Stimulated activated CD4-positive, alpha-beta T cell treated with anti-CD3 and anti-CD28 coated beads, Interleukin-1b, Interleukin-23, amount 100 ng/mL, for 48 hours (primary cell): ENCODE measurements at places on chromosomes 16 and 17.

GRCh38 chr16:16988963-16989362 lies 481.8 kb downstream of the XYLT1 start:
- DNase-seq, result no peak

GRCh38 chr17:33506889-33507650 lies 214.0 kb upstream of the ASIC2 start:
- no peak for DNase-seq

GRCh38 chr17:8133941-8134340 lies 10.0 kb upstream of the HES7 start:
- no peak for DNase-seq

DNA sequence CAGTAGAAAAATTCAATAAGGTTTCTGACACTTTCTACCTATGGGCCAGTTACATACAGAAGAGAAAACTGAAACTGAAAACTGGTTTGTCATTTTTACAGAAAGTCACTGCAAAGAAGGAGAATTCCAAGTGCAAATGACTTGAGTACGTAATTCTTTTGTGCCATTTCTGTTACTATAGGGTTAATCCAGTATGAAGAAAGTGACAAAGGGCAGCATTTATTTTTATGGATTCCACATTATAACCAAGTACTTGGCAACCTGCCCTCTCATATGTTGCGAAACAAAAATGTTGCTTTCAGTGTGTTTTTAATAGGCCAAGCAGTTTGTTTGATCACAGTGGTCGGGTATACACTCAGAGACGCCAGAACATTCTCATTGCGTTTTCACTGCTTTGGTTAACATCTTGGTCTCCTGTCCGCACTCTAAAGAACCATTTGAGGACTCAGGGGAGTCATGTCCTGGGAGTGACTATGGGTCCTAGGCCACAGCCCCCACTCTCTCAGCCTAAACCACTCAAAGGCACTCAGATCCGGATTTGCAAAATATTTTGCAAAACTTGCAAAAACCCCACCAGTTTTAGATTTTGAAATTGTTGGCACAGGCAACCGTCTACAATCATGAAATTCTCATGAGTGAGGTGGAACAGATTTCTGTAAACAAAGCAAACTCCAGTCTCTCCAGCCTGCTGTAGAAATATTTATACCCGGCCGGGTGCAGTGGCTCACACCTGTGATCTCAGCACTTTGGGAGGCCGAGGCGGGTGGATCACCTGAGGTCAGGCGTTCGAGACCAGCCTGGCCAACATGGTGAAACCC lies 15.4 kb upstream of the HELZ start:
- no peak for DNase-seq

DNA sequence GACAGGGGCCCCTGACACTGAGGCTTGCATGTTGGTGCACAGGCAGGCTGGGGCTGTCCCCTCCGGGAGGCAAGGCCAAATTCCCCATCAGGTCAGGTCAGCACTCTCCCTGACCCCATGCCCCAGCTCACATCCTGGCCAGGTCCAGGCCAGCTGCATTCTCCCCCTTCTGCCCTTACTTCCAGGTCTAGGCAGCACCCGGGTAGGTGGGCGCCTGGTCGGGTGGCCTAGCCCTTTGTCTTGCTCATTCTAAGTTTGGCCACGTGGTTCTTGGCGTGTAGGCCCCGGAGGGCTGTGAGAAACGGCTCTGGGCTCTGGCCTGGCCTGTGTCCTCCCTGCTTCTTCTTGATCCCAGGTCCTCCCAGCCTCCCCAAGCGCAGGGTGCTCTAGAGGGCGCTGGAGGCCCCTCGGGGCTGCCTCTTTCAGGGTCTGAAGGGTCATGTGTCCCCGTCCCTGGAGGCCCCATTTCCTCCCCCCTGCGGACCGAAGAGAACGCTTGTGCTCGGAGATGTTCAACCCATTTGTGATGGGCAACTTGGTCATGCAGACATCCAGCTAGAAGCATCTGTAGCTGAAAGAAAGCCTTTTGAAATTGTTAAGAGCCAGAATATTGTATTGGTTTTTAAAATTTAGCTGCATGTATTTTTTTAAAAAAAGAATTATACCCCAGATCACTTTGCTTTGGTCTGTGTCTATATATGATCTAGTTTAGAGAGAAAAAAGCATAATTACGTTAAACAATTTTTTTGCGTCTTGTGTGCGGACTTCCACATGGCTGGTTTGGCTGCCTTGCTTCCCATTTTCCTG lies 6.7 kb downstream of the BAHCC1 start:
- DNase-seq, result no peak

GRCh38 chr17:16007439-16007838 lies 7.8 kb downstream of the TTC19 start:
- DNase-seq, result peak; percentile 12

- DNase-seq, result no peak
These were observed 37.3 kb downstream of the GRB7 start for GRCh38 chr17:39775031-39775430.

DNA sequence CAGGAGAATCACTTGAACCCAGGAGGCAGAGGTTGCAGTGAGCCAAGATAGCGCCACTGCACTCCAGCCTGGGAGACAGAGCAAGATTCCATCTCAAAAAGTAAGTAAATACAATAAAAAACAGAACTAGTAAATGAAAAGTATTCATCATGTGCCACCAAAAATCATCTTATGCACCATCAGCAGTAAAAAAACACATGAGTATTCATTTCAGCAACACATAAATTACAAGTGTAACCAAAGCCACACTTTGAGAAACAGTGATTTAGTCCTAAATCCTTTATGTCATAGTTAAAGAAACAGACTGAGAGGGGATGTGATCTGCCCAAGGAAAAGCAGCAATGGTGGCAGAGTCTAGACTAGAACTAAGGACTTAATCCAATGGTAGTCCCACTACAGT lies 13.0 kb downstream of the DCUN1D3 start:
- no peak for DNase-seq

DNA sequence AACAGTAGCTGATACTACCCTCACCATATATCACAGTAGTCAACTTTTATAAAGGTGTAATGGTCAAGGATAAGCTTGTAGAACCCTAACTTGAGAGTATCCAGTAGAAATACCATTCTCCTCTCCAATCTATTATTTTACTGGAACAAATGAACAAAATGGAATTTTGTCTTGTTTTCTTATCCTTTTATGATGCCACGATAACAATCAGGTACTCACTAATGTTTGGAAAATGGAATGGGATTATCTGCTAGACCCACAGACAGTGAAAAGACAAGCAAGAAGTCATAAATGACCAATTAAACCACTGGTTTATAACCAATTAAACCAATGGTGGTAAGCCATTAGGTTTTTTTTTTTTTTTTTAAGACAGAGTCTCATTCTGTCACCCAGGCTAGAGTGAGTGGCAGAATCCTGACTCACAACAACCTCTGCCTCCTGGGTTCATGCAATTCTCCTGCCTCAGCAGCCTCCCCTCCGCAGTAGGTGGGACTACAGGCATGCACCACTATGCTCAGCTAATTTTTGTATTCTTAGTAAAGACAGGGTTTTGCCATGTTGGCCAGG lies 10.4 kb downstream of the GPATCH8 start:
- no peak for DNase-seq

GRCh38 chr17:34542700-34543336 lies 36.6 kb upstream of the TMEM132E start:
- peak; percentile 17 for DNase-seq

- DNase-seq, result no peak
These were observed 78.6 kb downstream of the CDK5R1 start for GRCh38 chr17:32565401-32565800.

DNA sequence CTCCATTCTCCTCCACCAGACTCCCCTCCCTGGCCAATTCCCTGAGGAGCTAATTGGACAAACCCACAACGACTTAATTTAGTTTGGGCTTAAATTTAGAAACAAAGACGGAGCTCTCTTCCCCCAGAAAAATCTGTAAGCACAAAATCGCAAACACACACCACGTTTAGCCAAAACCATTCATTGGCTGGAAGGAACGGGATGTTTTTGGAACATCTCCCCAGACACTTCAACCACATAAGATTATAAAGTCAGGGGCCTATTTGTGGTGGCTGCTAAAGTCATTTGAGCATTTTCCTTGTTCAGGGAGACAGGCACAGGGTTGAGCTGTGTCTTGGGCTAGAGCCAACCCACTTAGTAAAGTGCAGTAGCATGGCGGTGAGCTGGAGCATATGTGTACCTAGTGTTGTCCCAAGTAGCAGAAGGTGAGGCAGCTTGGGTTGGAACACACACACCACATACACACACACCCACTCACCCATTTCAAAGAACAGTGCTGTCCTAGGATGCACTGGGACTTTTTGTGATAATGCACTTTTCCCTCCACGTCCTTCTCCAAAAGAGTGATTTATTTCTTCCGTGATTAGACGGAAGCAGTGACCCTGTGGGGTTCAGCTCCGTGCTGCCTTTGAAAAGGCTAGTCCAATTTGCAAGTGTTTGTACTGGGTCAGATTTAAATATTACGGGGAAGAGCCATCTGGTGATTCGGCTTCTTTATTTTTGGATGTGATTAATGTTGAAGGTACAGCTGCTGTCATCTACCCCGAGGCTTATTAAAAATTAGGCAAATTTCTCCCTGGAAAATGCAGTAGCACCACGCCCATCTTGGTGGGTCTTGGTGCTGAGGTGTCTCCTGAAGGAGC lies 32.2 kb downstream of the ELAC2 start:
- no peak for DNase-seq

GRCh38 chr16:79390481-79391051 lies 210.0 kb downstream of the MAF start:
- no peak for DNase-seq

DNA sequence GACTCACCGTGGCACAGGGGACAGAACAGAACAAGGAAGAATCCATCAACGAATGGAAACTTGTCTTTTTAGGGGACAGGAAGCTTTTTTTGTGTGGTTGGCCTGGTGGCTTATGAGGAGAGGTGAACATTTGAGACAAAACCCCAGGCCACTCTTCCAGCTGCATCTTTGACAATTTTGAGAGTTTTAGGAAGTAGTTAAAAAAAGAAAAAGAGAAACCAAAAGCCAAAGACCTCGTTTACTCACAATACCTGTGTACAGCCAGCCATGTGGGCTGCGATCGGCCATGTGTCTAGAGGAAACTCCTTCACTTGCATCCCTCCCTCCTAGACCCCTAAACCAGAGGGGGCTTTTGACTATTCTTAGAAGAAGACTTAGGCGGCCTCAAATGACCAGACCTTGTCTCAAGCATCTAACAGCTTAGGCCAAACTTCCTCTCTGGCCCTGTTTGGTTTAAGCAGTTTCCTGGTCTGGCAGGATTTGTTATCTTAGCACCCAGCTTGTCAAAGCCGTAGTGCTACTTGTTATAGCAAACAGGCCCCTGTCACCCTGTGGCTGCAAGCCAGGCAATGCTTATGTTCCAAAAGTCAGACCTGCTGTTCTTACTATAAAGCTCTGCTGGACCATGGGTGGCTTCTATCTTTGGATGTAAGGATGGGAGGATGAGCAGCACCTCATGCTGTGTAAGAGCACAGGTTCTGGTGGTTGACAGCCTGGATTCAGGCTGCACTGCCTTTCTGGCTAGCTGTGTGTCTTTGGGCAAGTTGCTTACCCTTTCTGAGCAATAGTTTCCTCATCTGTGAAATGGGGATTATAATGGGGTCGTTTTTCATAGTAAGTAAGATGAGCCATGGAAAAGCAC lies 17.7 kb downstream of the KSR1 start:
- peak; percentile 90 for DNase-seq

DNA sequence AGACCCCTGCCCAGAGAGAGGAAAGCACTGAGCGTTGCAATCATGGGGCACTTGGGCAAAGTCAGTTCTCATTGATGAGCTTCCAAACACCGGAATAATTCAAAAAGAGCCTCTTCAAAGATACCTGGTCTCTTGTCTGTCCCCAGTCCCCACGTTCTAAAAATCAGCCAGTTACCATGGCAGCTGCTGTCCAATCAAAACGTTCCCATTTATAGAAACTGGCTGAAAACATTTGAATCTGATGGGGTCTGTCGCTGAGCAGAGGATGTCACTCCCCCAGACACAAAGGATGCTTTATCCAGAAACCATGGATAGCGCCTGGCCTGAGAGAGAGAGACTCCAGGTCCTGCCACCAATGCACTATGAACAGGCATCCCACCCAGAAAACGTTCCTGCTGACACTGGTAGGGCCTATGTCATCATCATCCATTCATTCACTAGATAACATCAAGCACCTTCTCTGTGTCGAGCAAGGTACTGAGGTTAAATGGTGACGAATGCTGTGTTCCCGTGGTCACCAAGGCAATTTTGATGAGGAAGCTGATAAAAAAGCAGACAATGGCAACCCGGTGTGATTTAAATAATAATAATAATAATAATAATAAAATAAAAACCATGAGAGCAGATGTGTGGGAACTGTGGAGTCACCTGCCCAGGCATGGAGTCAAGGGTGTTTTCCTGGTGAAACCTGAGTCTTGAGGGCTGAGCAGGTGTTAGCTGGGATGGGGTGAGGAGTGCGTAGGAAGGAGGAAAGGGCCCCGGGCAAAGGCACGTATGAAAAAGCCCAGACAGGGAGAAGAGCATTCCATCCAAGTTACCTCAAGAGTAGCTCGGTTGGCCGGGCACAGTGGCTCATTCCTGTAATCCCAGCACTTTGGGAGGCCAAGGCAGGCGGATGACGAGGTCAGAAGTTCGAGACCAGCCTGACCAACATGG lies 19.0 kb upstream of the CALB2 start:
- no peak for DNase-seq

GRCh38 chr17:60293580-60294335 lies 98.2 kb downstream of the USP32 start:
- no peak for DNase-seq

- DNase-seq, result no peak
These were observed 6.6 kb downstream of the IGF2BP1 start for GRCh38 chr17:49003557-49004511.

DNA sequence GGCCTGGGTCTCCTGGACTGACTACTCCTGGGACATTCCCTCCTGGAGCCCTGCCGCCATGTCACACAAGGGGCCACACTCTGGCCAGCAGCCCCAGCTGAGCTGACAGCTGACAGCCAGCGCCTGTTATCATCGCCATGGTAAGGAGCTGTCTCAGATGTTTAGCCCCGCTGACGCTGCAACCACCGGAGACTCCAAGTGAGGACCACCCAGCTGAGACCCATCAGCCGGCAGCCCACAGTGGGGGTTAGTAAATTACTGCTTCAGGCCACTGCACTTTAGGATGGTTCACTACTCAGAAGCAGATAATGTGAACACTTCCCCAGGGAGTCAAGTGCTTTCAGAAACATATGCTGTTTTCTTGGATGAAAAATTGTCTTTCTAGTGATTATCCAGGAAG lies 14.6 kb upstream of the SPHK1 start:
- DNase-seq, result no peak

- no peak for DNase-seq
These were observed 47.9 kb upstream of the ARHGAP17 start for GRCh38 chr16:25063102-25063501.

DNA sequence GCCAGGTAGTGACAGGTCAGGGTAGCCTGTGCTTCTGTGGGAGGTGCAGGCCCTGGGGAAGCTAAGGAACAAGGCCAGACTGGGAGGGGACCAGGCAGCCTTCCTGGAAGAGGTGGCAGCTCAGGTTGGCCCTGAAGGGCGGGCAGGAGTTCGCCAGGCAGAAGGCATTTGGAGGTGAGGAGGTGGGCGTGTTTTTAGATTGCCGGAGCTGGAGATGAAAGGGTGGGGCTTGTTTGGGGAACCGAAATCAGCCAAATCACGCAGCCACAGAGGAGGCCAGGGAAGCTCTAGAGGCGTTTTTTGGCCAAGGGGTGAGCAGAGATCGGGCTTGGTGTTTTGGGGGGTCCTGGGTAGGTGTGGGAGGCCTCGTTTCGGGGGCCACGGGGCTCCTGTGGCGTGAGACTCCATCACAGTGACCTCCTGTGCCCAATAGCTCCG lies 7.6 kb downstream of the ADCY7 start:
- peak; percentile 58 for DNase-seq
